ENCODE measurements at places on chromosomes 3 and 15. TPM values are rescaled to one million over a fixed set of nuclear protein-coding genes. Genes with fewer than 3 reads are reported as not detected.

BTD gene
- 16.4 TPM for total RNA-seq

CCDC39 gene
- total RNA-seq, result not detected

GOLGA6B gene
- total RNA-seq, result not detected

GPR62 gene
- not detected for total RNA-seq

APBA2 gene
- 14.7 TPM for total RNA-seq
